ENCODE measurements at places on chromosomes 5 and 9.
A peak's percentile ranks its signal among the peaks of the same experiment; 100 is the strongest.

DNA sequence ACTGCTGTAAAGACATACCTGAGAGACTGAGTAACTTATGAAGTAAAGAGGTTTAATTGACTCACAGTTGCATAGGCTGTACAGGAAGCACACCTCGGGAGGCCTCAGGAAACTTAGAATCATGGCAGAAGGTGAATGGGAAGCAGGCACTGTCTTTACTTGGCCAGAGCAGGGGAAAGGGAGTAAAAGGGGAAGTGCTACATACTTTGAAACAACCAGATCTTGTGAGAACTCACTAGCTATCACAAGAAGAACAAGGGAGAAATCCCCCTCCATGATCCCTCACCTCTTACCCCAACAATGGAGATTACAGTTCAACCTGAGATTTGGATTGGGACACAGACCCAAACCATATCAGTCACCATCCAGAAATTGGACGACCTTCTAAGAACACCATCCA, 1285.8 kb upstream of the CDH9 start:
- no peak for DNase-seq

GRCh38 chr5:122741681-122742080, 33.2 kb upstream of the SNX2 start:
- DNase-seq = no peak

GRCh38 chr5:58317009-58317408, 142.9 kb downstream of the PLK2 start:
- no peak for DNase-seq

DNA sequence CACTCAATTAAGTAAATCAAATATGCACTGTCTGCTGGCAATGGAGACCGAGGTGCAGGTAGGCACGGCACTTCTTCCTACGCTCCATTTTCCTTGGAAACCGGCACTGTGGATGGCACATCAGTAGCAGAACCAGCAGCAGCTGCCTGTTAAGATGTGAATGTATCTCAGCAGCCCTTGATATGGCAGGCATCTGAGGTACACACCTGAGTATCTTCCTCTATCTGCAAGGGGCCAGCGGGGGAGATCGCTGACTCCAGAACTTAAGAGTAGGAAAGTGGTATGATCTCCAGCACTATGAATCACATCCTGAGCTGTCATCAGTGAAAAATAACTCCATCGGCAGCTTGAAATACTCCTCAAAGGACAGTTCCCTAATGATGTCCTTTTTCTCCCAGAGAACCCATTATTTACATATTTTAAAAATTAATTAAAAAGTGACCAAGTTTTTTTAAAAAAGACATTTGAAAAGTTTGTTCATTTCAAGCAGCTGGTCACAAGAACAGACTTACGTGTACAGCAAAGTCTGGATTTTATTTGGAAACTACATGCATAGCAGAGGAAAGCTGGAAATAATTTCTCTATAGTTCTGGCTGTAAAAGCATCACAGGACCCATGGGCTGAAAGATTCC, 97.1 kb downstream of the ADAMTS12 start:
- DNase-seq = no peak

GRCh38 chr5:28822071-28822470, 1783.7 kb upstream of the CDH9 start:
- DNase-seq = no peak

GRCh38 chr5:36904677-36905076, 28.1 kb downstream of the NIPBL start:
- DNase-seq = no peak

DNA sequence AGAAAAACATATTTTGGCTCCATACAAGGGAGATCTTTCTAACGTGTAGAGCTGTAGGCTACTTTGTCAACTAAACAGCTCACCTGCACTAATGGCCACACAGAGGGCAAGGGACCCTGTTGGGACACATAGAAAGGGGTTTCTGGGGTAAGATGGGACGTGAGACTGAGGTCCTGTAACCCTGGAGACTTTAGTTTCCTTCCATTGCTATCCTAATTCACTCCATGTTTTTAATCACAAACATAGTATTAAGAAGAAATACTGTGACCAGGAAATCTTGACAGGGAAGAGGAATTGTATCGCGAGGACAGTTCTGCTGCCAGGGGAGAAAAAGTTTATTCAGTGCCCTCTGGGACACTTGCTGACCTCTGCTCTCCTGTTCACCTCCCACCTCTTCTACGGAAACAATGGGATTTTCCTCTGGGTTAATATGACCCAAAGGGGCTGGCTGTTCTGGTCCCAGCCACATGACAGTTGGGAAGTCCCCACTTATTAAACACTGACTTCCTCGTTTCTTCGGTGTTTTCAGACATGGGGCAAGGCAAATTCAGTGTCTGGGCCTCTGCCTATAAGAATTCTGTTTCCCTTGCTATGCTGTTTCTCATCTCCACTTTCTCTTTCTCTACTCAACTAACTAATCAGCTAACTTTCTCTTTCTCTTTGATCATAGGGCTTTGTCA, 106.9 kb upstream of the SEMA6A start:
- no peak for DNase-seq

DNA sequence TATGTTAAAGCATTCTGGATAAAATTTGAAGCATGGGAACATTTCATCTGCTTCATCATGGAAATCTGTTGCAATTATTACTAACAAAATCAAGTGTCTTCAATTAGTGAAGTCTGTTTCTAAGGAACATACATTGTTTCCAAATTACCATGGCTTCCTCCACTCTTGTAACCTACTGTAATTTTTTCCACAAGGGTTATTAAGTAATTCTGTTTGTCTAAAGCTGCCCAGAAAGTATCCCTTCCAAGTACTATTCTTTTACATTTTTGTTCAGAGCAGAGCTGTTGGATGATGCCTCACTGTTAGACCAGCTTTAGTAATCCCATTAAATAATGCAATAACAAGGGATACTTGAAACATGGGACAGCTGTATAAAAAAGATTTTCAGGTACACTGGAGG, 483.5 kb upstream of the CD180 start:
- DNase-seq = no peak

- DNase-seq = no peak
These were observed 58.0 kb downstream of the LOX start for GRCh38 chr5:122019919-122020590.

GRCh38 chr9:93830606-93831005, 124.5 kb downstream of the BARX1 start:
- DNase-seq = no peak

DNA sequence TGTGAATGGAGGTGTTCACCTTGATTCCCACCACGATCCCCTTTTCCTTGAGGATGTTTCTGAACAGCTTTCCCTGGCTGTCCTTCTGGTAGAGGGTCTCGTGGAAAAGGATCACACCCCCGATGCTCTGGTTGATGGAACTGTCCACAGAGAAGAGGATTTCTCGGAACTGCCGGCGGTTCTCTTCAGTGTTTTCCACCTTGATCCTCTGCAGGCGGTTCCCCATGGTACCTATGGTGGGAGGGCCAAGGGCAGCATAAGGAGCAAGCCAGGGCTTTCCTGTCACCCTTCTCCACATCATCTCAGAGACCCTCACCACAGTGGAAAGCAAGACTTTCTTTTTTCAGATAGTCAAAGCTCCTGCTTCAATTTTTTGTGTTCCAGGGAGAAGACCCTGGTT, 5.8 kb downstream of the ALDOB start:
- no peak for DNase-seq

DNA sequence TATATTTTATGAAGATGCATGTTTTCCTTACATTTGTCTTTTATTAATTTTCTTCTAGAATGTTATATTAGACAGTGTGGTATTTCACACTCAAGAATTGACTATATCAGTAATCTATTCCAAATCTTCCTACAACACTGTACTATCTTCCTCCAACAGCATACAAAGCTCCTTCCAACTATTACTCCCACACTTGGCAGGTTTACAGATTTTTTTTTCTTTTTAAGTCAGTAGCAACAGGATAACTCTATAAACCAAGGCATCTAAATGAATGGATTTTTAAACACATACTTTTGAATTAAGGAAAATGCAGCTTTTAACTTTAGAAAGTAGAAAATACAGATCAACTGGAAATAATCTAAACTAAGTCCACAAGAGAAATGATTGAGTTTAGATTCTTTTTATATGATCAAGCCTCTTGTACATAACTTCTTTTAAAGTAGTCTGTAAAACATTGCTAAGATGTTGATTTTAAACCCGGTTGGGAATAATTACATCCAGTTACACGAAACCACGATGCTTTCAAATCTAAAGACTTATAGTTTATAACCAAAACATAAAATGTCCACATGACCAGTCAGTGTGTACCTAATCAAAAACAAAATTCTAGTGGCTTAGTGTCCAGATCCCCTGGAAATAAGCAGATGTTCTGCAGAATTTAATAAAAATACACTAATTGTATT, 281.6 kb downstream of the ADAMTS6 start:
- DNase-seq = no peak

DNA sequence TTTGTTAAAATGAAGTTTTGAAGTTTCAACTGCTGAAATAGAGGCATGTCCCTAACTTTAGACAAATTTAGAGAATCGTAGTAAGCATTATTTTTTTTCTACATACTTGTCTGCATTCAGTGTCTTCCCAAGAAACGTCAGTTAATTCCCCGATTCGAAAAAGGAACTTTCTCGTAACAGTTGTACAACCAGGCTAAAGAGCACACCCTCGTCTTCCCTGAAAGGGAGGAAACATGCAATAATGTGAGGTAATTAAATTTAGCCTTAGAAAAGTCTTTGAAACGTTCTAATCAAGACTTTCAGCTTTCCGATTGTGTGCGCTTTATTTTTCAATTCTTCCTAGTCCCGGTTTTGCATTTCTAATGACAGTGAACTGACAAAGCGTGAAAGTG, 374 bp upstream of the SLC1A3 start:
- no peak for DNase-seq

DNA sequence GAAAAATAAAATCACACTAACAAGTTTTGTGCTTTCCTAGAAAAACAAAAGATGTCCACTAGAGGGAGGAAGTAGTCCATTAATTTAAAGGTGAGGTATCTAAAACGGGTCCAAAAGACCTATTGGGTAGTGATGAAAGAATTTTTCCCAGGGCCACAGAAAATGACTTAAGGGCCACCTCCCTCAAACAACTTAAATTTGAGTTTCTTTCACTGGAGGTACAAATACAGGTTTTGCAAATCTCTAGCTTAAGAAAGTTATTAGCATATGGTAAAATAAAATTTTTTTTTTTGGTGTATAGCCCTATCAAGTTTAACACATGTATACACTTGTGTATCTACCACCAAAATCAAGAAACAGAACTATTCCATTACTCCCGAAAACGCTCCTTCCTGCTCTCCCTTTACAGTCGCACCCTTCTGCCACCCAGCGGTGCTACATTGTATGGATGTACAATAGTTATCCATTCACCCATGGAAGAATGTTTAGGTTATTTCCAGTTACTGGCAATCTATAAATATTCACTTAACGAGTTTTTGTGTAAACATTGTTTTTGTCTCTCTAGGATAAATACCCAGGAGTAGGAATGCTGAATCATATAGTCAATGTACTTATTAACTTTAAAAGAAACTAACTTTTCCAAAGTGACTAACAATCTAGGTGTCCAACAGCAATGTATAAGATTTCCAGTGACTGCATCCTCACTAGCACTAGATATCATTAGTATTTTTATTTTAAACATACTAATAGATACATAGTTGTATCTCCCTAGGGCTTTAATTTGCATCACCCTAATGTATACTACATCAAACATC, 21.9 kb downstream of the DEPDC1B start:
- DNase-seq = peak; percentile 87

GRCh38 chr9:104094534-104095015, 466 bp downstream of the SMC2 start:
- DNase-seq = no peak

DNA sequence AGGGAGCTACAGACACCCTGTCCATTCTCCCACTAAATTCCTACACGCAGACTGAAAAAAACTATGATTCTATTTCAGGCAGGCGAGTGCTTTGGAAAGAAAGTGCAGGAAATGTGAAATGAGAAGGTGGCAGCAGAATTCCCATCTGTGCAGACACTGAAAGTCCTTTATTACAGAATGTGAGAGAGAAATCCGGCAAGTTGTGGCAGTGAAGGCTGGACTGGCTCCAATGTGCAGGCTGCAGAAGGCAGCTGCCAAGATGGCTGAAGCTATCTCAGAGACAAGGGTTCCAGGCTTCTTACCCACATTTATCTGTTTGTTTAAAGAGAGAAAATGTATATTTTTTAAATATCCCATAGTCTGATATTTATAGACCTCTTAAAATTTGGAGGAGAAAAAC, 161.8 kb upstream of the VLDLR start:
- no peak for DNase-seq

DNA sequence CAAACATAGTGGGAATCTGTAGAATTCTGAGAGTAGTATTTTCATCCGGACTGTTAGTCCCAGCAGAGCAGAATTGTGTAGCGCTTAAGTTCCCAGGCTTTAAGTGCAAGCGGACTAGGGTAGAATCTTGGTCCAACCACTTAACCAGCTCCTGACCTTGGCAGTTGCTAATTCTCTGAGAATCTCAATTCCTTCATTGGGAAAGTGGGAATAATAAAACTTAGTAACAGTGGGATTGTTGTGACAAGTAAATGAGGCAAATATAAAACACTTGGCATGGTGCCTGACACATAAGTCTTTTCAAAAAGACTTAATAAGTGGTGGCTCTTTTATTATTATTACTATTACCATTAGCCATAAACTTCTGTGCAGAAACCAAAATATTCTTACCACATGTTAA, 8.4 kb upstream of the SLC1A3 start:
- no peak for DNase-seq

DNA sequence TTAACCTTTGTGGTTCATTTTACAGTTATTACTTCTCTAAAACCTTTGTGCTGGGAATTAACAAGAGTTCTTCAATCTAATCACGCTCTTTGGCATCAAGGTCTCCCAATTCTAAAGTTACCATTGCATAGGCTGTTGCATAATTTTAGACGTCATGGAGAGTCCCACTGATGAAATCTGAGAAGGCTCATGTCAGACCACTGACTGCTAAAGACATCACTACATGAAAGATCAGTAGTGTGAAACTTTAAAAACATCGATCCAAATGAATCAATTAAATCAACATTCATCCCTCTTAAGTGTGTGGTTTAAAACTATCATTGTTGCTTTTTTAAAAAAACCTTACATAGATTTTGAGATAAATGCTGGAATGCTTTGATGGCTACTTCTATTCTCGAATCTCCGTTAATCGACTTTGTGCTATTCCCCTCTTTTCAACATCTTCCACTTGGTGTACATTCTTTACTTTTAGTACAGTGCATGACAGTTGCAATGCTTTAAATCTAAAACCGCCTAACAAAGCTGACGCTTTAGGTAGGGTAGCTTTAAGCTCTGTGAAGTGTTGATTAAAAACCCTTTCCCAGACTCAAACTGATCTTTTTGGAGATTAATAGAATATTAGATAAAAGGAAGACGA, 33.6 kb downstream of the NR2F1 start:
- DNase-seq = no peak
